Activated T-helper 17 cell treated with anti-CD3 and anti-CD28 coated beads, Interleukin-2, amount 50 U/mL, for 72 hours (primary cell): ENCODE measurements at places on chromosomes 5 and 9.
A peak's percentile ranks its signal among the peaks of the same experiment; 100 is the strongest.

DNA sequence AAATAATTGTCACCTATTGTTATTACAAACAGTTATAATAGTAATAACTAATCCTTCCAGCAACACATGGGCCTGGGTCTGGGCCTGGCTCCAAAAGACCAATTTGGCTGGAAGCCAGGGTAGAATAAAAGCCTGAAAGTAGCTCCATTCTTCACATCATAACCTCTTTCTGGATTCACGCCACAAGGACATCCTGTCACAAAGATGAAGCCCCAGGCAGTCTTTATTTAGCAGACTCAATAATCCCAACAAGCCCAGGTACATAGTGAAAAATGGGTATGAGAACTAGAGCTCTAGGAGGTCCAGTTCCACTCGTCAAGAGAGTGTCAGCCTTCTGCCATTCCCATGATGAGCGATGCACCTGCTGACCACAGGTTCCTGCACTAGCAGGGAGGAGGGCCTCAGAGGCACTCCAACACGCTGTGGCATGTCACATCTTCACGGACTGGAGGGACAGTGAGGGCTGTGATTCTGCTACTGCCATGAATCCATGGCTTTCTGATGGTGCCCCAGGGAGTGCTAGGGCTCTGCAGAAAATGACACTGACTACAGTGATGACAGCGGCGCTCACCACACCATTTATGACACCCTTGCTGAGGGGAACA is 124.9 kb downstream of the SPOCK1 start:
- ATAC-seq, result no peak

DNA sequence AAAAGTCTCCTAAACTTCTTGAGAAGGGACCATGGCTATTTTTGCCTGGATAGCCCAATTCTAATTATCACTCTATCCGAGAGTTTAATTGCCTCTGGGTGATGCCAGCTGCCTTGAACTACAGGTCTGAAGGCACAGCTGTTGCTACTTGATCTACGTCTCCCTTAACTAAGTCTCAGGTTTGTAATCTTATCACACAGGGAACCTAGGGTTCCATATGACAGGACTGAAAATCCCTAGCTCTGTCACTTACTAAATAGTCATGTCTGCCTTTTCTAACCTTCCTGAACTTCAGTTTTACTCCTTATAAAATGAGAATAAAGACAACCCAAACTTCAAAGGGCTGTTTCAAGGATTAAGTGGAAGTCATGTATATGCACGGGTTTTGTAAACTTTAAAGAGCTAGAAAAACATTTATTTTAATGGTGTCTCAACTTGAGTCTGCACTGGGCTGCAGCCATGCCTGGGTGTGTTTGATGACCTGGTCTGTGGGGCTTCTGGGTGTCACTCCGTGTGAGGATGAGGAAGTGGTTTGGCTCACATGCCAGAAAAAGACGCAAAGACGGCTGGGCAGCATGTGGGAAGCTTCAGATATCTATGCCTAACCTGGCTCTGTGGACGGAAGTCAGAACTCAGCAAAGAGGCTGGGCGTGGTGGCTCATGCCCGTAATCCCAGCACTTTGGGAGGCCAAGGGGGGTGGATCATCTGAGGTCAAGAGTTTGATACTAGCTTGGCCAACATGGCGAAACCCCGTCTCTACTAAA is 129.3 kb upstream of the SLC44A1 start:
- peak; percentile 82 for ATAC-seq

GRCh38 chr5:126208691-126209090 is 214.5 kb upstream of the GRAMD2B start:
- no peak for ATAC-seq

DNA sequence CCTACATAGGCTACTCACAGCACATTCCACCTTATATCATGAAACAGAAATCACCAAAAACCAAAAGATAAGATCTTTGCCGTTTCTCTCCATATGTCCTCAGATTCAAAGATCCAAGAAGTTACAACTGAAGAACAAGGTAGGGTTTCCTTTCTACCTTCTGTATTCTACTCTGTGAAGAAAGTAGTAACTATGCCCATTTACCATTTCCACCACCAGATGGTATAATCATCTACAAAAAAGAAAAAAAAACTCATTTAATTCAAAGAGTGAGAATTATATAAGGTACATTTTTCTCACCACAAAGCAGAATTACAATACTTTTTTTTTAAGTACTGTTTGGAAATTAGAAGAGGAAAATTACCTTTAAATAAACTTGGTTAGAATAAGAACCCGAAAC is 172.6 kb upstream of the PTGER4 start:
- ATAC-seq, result no peak

- no peak for ATAC-seq
Observed at GRCh38 chr9:109914280-109915027, 134.5 kb downstream of the PALM2AKAP2 start.

- ATAC-seq, result no peak
Observed at GRCh38 chr5:2353871-2354440, 397.5 kb downstream of the IRX2 start.

DNA sequence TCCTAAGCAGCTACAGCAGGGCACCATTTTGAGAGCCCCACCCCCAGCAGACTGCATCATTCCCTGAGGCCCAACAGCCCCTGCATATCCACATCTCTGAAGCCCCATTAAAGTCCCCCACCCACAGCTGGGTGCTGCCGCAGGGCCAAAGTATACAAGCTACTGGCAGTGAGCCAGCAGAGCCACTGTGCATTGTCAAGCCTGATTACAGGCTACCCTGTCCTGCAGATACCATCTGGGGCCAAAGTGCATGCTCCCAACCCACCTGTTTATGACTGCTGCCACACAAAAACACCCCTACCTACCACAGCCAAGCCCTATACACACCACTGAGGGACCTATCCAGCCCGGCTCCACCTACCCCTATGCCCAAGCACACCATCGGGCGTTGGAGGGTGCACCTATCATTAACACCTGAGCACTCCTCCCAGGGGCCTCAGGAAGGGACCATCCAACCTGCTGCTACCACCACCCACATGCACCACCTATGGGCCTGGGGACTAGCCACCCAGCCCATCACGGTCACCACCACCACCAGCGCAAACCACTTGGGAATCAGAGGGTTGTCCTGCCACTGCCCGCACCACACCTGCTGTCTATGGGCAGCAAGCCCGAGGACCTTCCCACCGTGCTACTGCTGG is 105.0 kb downstream of the PLPP1 start:
- ATAC-seq, result no peak

DNA sequence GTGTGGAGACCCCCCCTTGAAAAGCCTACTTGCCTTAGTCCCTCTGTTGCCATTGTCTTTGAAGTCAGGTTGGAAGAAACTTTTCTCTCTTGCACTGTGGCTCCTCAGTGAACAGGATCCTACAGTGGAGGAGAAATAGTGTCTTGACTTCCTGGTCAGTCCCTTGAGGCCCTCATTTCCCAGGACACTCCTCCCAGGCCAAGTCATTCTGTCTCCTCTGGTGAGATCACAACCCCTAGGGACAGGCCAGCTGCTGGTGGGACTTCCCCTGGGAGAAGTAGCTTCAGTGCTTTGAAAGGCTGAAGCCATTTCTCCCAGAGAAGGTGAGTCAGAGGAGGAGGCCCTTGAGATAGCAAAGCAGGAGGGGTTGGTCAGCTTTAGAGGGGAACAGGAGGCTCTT is 10.1 kb upstream of the GRIA1 start:
- peak; percentile 44 for ATAC-seq

DNA sequence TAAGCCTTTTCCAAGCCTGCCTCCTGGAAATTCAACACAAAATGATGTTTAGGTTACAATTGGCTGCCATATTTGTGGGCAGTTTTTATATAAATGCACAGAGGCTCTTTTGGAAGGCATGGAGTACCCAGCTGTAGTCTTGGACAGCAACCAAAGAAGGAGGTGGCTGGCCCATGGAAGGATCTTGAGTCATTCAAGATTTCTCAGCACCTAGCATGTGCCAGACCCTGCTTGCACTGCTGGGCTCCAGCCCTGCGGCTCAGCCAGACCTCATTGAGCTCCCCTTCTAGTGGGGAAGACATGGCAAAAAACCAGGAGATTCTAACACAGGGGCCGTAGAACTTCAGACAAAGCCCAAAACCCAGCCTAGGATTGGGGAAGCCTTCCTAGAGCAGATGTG is 22.1 kb downstream of the JADE2 start:
- no peak for ATAC-seq

GRCh38 chr5:82019342-82020138 is 47.7 kb downstream of the ATG10 start:
- ATAC-seq, result no peak

GRCh38 chr5:147693233-147693632 is 89.3 kb downstream of the JAKMIP2 start:
- no peak for ATAC-seq

- no peak for ATAC-seq
Observed at GRCh38 chr5:133203317-133204305, 151.8 kb downstream of the HSPA4 start.

GRCh38 chr9:92097997-92098482 is 17.2 kb downstream of the SPTLC1 start:
- ATAC-seq, result peak; percentile 23

DNA sequence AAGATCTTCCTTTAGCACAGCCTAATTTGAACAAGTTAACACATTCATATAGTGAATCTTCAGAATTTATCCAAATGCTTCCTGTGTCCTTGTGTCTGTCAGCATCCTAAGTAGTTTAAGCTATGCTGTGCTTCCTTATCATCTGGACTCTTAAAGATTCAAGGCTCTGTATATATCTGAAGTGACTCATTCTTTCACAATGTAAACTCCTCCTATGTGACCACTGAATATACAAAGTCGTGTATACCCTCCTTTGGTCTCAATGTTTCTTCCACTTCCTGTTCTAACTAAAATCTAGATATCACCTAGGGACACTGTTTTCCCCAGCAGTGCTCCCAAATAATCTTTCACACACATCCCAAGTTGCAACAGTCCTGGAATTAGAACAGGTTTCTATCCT is 935.7 kb upstream of the NUDT12 start:
- ATAC-seq, result no peak

GRCh38 chr5:61647672-61648071 is 315.6 kb downstream of the ZSWIM6 start:
- ATAC-seq, result no peak

DNA sequence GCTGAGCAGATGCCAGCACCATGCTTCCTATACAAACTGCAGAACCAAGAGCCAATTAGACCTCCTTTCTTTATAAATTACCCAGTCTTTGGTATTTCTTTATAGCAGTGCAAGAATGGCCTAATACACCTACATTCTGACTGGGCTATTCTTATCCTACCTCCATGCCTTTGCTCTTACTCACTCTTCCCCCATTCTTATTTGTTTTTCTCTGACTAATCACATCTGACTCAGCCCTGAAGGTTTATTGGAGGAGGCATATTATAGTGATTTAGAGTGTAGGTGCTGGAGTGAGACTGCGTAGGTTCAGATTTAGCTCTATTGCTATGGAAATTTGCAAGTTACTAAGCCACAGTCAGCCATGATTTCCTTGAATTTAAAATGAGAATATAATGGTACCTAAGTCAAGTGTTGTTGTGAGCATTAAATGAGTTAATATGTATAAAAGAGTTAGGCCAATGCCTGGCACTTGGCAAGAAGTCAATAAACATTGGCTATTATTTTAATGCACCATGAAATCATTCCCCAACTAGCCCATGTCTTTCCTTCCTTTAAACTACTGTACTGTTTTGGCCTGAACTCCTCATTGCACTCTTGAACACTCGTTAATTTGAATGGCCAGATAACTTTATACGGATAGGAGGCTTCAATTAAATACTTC is 531.2 kb upstream of the ZNF608 start:
- ATAC-seq, result no peak

- ATAC-seq, result no peak
Observed at GRCh38 chr5:10017786-10018185, 231.9 kb downstream of the ATPSCKMT start.

- ATAC-seq, result no peak
Observed at GRCh38 chr5:40093550-40093949, 586.2 kb upstream of the PTGER4 start.

GRCh38 chr5:149605998-149606724 is 24.9 kb downstream of the ARHGEF37 start:
- ATAC-seq, result peak; percentile 69

GRCh38 chr5:9919306-9920030 is 289.3 kb upstream of the TAS2R1 start:
- ATAC-seq, result no peak

GRCh38 chr5:2019716-2020115 is 137.0 kb upstream of the IRX4 start:
- no peak for ATAC-seq

GRCh38 chr9:21692390-21692789 is 110.0 kb upstream of the MTAP start:
- no peak for ATAC-seq

GRCh38 chr5:42985129-42986037 is 54.7 kb downstream of the ANXA2R start:
- ATAC-seq, result no peak

DNA sequence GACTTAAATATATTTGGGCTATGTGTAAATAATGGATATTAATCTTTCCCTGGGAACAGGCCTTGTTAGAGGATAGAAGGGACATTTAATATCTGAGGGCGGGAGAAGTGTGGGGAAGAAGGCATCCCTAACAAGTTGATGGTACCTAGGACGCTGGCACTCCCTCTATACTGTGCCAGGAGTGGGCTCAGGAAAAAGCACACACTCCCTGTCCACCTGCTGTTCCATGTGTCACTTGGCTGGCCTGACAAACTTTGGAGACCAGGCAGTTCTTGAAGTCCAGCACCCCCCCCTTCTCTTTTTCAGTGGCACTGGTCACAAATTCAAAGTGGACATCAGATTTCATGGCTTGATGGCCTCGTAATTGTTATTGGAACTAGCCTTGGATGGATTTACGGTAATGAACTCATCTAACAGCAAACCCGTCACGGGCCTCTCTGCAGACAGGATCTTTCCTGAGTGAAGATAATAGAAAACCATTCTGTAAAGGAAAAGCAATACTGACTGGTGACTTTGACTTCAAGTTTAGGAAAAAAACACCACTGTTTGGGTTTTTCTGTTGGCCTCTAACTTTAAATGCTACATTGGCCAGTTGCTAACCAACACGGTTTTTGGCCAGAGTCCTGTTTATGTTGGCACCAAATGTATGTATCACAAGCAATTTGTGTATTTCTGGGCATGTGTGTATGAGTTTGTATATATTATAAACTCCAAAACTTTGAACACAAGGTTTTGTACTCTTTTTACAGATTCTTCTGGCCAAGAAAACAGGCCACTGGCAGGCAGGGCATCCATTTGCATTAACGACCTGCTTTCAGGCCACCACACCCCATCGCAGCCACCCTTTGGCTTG is 552.6 kb downstream of the CCDC171 start:
- no peak for ATAC-seq

GRCh38 chr5:136276946-136277345 is 84.0 kb upstream of the SMIM32 start:
- no peak for ATAC-seq

GRCh38 chr5:139108063-139108824 is 89.9 kb downstream of the SIL1 start:
- ATAC-seq, result no peak

DNA sequence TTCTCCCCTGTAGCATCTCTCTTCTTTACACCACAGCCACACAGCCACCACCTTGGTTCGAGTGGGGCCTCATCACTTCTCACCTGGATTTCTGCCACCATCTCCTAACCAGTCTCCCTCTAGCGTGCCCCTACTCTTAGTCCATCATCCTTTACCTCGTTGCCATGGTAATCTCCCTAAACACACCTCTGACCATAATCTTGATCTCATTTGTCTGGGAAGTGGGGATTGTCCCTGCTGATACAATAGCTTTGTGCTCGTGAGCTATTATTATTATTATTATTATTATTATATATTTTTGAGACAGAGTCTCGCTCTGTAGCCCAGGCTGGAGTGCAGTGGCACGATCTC is 76.5 kb upstream of the HSPA9 start:
- no peak for ATAC-seq
